ENCODE measurements at places on chromosomes 4 and X.

DNA sequence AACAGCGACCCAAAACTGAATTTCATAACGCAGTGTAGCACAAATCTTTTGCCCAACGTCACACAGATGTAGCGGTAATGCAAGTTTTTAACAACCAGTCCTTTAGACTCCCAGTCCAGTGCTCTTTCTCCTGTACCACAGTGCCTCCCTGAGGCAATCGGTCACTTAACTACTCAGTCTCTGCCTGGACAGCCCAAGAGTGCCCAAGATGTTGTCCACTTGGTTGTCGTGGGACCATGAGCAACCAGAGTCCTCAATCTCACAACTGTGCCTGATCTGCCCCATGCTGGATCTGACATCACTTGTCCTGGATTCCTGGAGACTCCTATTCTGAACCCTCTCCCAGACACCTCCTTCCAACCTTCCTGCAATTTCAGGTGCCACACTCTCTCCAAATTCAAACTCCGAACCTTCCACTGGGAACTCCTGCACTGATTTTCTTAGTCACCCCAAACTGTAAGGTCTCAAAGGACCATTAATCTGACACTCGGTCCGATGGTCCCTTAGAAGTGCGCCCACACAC, 702 bp downstream of the MMGT1 start:
- no peak for DNase-seq

DNA sequence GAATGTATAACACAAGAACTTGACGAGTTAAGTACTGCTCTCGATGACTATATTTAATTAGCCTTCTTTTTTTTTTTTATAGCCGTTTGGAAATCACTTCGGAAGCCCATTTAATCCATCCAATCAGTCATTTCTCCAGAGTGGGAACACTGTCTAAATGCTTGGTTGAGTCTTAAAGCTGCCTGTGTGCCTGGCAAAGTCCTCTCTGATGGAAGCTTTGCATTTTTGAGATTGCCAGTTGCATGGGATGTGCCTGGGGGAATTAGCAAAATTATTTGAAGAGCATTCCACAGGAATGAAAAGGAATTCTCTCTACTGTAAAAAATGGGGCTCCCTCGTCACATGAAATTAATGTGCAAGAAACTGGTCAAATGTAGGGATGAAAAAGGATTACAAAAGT, 398.8 kb upstream of the RPS6KA3 start:
- DNase-seq: no peak

- DNase-seq: no peak
These were observed 113.8 kb downstream of the ADRA2C start for GRCh38 chr4:3879681-3880614.

- no peak for DNase-seq
These were observed 25.4 kb upstream of the IL2 start for GRCh38 chr4:122481766-122482405.

GRCh38 chr4:47104986-47105385, 73.6 kb downstream of the GABRB1 start:
- DNase-seq: no peak

DNA sequence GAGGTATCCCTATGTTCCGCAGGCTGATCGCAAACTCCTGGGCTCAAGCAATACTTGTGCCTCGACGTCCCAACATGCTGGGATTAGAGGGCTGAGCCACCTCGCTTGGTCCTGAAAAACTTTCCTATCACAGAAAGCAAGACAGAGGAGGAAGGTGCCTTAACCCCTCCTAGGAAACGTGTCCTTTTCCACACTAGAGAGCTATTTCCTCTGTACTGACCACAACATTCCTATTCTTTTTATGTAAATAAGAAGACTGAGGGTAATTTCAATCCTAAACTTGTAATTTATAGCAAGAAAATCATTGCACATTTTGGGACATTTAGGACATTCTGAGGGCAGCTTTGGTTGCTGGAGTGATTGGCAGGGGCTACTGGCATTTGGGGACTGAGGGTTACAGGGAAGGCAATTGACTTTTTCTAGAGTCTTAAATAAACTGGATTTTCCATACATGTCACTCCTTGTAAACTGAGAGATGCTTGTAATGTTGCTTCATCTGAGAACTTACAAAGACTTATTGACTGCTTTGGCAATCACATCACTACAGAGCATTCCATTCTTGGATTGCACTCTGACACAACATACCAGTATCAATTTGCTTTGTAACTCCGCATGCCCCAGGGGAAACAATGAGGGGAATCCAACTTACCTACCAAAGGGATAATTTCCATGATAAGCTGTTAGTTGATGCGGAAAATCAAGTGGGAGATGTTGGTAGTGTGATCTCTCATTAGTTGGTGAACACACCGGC, 15.6 kb downstream of the XAGE3 start:
- no peak for DNase-seq

GRCh38 chr4:40718586-40718985, 31.2 kb upstream of the NSUN7 start:
- no peak for DNase-seq

GRCh38 chr4:78644744-78645330, 93.3 kb downstream of the ANXA3 start:
- DNase-seq: no peak

GRCh38 chrX:9269134-9269533, 195.7 kb upstream of the TBL1X start:
- DNase-seq: no peak

- no peak for DNase-seq
These were observed 1251.6 kb upstream of the AGA start for GRCh38 chr4:178693816-178694215.

DNA sequence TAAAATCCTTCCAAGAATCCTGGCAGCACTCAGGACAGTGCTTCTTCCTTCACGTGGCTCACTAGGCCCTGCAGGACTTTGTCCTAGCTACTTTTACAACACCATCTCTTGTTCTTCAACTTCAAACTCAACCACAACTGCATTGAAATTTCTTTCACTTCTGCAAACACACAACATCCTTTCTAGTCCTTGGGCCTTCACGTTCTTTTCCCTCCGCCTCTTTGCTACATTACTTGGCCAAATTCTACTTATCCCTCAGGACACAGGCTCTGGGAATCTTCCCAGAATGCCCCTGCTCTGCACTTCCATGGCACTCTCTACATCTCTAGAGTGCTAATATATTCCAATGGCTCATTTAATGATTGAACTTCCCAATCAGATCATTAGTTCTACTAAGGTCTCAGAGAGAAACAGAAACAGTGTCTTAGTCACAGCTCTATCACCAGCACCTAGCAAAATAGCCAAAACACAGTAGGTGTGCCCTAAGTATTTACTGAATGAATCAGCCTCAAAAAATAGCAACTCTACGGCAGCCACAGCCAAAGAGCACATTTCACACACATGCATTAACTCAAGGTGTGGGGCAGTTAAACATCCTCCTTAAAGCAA, 73.3 kb downstream of the MANBA start:
- no peak for DNase-seq

- peak; percentile 18 for DNase-seq
These were observed 102.8 kb upstream of the PCDH18 start for GRCh38 chr4:137635108-137635507.

DNA sequence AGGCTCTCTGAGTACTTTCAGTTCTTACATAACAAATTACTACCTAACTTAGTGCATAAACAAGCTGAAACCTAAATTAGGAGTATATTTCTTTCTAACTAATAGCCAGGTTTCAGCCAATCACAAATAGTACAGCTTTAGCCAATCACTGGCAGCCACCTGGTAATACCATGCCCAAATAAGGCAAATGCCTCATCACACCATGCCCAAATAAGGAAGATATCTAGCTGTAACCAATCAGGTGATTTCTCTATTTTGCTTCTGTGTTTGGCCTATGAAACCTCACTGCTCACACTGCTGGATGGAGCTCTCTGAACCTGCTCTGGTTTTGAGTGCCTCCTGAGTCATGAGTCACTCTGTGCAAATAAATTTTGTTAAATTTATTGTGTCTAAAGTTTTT, 113.5 kb downstream of the DDIT4L start:
- no peak for DNase-seq

DNA sequence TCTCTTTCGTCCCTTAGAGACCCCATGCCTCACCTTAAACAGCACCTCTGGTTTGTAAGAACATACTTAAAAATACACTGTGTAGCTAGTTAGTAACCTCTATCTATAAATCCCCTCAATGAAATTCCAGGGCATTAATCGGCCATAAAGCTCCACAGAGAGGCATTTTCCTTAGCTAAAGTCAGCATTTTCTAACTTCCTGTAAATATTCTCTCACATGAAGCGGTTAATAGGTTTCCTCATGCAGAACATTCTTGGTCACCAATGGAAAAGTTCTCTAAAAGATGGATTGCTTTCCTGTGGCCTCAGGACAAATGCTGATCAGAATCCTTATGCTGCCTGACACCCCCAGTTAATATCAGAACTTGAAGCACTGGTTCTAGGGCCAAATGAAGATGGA, 248.6 kb upstream of the BOD1L1 start:
- no peak for DNase-seq

- DNase-seq: no peak
These were observed 91.2 kb downstream of the LRP2BP start for GRCh38 chr4:185304541-185304940.

DNA sequence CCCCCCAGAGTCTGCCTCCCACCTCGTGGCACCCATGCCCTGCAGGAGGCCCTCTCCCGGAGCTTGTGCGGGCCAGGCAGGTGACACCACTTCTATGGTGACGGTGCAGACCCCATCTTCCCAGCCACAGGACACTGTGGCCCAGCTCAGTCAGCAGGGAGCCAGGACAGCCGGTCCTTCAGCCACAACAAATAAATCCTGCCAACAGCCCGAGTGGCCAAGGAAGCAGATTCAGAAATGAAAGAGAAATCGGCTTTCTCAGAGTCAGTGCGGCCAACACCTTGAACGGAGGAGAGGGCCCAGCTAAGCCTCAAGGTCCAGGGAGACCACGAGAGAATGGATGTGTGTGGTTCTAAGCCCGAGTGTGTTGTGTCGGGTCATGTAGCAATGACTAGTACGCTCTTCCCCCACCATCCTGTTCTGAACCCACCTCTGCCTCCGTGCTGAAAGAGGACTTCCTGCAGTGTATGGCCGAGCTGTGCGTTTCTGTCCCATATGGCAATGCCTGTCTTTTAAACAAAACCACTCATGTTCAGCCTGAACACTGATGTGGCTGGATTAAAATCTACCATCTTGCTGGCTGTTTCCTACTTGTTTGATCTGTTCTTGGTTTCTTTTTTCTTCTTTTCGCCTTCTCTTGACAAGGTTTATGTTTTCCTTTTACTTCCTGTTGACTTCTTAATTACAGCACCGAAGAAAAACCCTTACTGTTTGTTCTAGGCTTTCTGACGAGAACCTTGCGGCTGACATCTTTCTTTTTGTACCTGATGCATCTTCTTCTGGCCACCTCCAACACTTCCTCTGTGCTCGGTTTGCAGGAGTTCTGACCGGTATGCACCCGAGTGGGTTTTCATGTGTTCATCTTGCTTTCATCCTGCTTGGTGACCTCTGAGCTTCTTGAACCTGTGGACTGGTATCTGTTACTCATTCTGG, 53.1 kb downstream of the GAK start:
- DNase-seq: no peak

DNA sequence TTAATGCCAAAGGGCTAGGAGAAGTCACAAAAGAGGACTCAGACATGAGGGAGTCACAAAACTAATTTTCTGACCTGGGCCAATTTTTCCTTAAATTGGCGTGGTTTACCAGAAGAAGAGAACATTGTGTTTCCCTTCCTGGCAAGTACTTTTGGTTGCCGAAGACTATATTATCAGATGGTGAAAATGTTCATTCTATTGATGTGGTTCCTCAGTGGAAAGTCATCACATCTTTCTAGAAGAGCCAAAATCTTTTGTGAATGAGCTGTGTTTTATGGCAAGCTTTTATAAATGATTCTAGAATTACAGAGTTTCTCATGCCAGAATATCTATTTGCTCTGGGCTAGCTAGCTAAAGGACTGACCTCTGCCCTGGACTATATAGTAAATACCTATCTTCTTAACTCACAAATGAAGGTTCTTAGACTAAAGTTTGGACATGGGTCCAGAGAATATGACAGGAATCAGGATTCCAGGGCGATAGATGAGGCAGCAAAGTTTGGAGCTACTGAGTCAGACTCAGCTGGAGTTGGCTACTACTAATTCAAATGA, 288.9 kb downstream of the IL1RAPL2 start:
- DNase-seq: no peak

- no peak for DNase-seq
These were observed 69.2 kb downstream of the CRMP1 start for GRCh38 chr4:5823542-5824211.

GRCh38 chr4:2064276-2064991, 5.3 kb downstream of the NAT8L start:
- no peak for DNase-seq

DNA sequence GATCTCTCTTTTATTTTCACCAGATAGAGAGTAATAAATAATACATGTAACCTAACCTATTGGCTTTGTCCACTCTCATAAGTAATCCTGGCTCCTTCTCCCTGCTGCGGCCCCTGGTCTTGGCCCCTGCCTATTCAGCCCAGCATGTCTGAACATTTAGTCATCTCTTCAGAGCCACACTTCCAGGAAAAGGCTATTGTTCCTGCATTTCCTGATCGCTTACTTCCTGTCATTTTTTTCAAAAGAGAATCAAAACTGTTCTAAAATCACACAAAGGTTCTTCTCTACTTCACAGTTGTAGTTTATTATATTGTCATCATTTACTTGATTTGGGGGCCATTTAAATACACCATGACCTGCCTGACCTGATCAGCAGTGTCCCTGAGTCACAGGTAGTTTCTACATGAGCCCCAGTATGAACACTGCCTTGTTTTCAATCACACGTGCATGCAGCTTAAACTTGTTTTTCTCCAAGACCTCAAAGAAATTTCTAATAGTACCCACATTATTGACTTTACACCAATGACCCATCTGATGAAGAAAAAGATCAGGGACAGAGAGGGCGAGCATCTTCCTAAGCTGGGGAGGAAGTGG, 47.4 kb upstream of the KDR start:
- DNase-seq: no peak

- DNase-seq: no peak
These were observed 53.0 kb downstream of the SHOX start for GRCh38 chrX:683576-683975.

DNA sequence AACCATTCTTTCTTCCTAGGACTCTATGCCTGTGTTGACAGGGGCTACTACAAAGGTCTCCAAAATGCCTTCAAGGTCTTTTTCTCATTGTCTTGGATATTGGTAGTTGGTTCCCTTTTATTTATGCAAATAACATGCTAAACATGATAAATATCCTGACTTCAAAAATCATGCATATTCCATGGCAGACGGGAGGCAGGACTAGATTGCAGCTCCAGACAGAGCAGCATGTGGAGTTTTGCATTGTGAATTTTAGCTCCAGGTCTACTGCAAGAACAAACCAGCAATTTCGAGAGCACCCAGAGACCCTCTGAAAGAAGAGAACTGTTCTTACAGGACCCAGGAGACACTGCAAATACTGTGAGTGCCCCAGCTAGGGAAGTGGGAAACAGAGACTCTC, 254.9 kb downstream of the RCHY1 start:
- no peak for DNase-seq

GRCh38 chrX:55778322-55778721, 60.8 kb downstream of the RRAGB start:
- DNase-seq: no peak
